GM12878 (cell line): ENCODE measurements at places on chromosomes 7 and 10. TPM values are rescaled to one million over a fixed set of nuclear protein-coding genes. Genes with fewer than 3 reads are reported as not detected.

ATP6V0A4 gene
- not detected in 2 replicates for total RNA-seq

RTKN2 gene
- 0.10 TPM in 1 of 2 replicates, not detected in the other for total RNA-seq

AGMO gene
- not detected in 2 replicates for total RNA-seq

CHRM2 gene
- total RNA-seq, result 0.05 TPM in 1 of 2 replicates, not detected in the other

GRCh38 chr10:80760914-80761371 lies 223.2 kb downstream of the SH2D4B start:
- DNase-seq, result peak; percentile 30
- no peaks in the 10 kb centered on the region for H3K36me3 ChIP-seq
- H3K4me3 ChIP-seq, result no peak overlapping the region
- H3K4me1 ChIP-seq, result no peaks in the 10 kb centered on the region
- no peak overlapping the region for H3K27ac ChIP-seq

- no peaks in the 10 kb centered on the region for H3K4me1 ChIP-seq
- no peaks in the 10 kb centered on the region for H3K36me3 ChIP-seq
- no peak overlapping the region for H3K27ac ChIP-seq
- H3K4me3 ChIP-seq, result no peak overlapping the region
- no peaks in the 10 kb centered on the region for H3K27me3 ChIP-seq
- no peak for DNase-seq
These were observed 37.7 kb upstream of the R3HCC1L start for GRCh38 chr10:98096731-98097130.

DNA sequence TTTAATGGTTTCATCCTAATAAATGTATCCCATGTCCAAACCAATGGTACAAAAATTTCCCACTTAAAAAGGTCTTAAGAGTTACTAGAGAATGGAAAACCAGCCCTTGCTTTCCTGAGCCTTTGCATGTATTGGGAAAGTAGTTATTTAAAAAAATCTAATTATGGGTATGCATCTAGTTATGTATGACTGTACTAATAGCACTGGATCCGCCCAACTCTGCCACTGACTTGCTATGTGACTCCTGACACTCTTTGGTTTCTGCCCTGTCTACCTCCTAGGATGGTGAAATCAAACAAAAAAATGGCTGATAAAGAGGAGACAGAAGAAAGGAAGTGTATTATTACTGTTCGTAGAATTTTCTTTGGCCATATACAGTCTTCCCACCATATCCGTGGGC lies 110.4 kb upstream of the CCDC6 start:
- no peak overlapping the region for H3K27ac ChIP-seq
- no peaks in the 10 kb centered on the region for H3K36me3 ChIP-seq
- no peaks in the 10 kb centered on the region for H3K4me1 ChIP-seq
- DNase-seq, result no peak

- H3K36me3 ChIP-seq, result no peaks in the 10 kb centered on the region
- no peaks in the 10 kb centered on the region for H3K4me1 ChIP-seq
- no peak for DNase-seq
- no peak overlapping the region for H3K27ac ChIP-seq
These were observed 36.0 kb upstream of the GLCCI1 start for GRCh38 chr7:7932553-7932952.

HIP1 gene
- 6.6 and 9.7 TPM in 2 replicates for total RNA-seq

- H3K4me3 ChIP-seq, result no peak overlapping the region
- no peak overlapping the region for H3K27ac ChIP-seq
- H3K4me1 ChIP-seq, result no peaks in the 10 kb centered on the region
- H3K36me3 ChIP-seq, result no peaks in the 10 kb centered on the region
These were observed 110.8 kb downstream of the TMEM178B start for GRCh38 chr7:141184532-141185190.

DNA sequence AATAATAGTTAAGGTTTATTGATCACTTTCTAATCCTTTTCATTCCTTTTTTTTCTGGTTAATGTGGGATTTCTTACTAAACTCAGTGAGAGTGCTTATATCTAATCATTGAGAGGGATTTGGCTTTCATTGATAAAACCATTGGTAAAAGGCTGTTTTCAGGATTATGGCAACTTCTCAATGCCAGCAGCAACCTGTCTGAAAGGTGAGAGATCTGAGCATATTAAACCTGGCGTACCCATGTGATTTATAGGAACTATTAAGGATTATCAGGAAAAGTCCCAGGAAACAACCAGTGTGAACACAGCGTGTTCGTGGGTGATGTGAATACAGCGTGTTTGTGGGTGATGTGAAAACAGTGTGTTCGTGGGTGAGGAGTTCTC lies 65.9 kb downstream of the PDIA4 start:
- no peaks in the 10 kb centered on the region; the same call in 1 of the 2 replicates for H3K27me3 ChIP-seq
- peak overlapping the region; percentile 61 for H3K4me3 ChIP-seq
- H3K27ac ChIP-seq, result no peak overlapping the region
- no peaks in the 10 kb centered on the region for H3K36me3 ChIP-seq

GARIN1A gene
- 0.21 and 0.23 TPM in 2 replicates for total RNA-seq

GRCh38 chr7:13290975-13291374 lies 603.5 kb downstream of the ARL4A start:
- H3K4me1 ChIP-seq, result no peaks in the 10 kb centered on the region
- DNase-seq, result no peak
- H3K36me3 ChIP-seq, result no peaks in the 10 kb centered on the region
- no peaks in the 10 kb centered on the region for H3K27me3 ChIP-seq
- H3K27ac ChIP-seq, result no peak overlapping the region

- no peaks in the 10 kb centered on the region for H3K36me3 ChIP-seq
- H3K27ac ChIP-seq, result no peak overlapping the region
- no peaks in the 10 kb centered on the region for H3K4me1 ChIP-seq
- no peak for DNase-seq
- H3K4me3 ChIP-seq, result no peak overlapping the region
These were observed 319.3 kb upstream of the NRP1 start for GRCh38 chr10:33653584-33654367.

- H3K4me3 ChIP-seq, result peak within 1 kb of the TSS; percentile 41; the same call in 1 of the 2 replicates
- no peaks in the 10 kb centered on the region for H3K4me1 ChIP-seq
- H3K36me3 ChIP-seq, result no peaks in the 10 kb centered on the region
- no peak for DNase-seq
- no peak within 1 kb of the TSS for H3K27ac ChIP-seq
These were observed at the start of gene TET1 for GRCh38 chr10:68560186-68560942. Gene TET1 (plus strand): TSS chr10:68560337. CDS start chr10:68572339, 12,002 bp downstream.

DNA sequence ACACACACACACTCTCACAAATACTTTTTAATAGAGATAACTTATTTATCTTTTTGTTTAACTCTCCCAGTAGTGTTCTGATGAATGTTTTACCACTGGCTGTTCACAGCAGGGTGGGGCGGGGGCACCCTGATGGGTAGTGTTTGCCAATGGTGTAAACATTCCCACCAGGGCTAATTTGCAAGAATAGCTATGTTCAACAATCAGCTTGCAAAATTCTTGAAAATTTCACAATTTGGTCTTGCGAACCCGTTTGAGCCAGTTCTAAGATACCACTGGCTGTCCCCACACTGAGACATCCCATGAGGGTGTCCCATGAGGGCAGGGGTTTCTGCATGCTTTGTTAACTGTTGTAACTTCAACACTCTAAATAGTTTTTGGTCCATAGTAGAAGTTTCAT lies 348.5 kb downstream of the CXCL12 start:
- DNase-seq, result no peak
- 0 out of 2 replicates have a peak, but pooled peaks cover 3% of the 10 kb centered on the region for H3K4me1 ChIP-seq
- no peak overlapping the region for H3K27ac ChIP-seq
- no peaks in the 10 kb centered on the region for H3K36me3 ChIP-seq
- H3K27me3 ChIP-seq, result no peaks in the 10 kb centered on the region
- no peak overlapping the region for H3K4me3 ChIP-seq

DNA sequence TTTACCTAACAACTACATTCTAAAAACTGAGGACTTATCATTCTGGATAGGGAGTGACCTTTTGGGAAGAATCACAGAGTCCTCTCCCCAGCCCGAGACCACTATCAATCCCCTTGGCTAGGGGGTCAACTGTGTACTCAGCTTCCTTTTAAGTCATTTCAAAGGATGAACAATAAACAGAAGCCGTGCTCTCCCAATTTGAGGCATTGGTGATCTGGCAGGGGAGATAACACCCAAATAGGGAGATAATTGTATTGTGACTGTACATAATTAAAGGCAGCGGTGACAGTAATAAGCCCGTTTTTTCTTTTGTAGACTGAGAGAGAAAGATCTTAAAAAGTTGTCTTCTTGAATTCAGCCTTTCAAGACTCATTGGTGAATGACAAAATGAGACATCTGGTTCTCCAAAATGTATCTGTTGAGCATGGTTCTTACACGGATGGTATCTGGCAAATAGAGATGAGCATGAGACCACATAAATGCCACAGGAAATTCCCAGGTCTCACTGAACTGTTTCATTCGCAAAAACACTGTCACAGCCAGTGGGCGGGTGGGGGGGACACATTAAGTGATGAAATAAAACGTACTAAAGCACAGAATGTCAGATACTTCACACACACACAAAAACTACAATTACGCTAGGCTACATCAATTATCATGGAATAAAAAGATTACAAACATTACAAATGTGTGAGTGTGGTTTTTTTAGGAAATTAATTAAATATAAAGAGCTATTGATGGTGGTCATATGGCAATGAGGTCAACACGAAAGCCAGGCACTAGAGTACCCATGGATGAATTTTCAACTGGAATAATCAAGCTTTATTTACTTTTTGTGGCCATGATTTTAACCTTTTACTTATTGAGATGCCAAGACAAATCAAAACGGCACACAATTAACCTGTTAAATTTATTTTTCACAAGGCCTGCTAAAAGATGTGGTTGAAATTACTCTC lies 108.4 kb downstream of the HIPK2 start:
- no peak overlapping the region for H3K27ac ChIP-seq
- no peak overlapping the region for H3K4me3 ChIP-seq
- H3K36me3 ChIP-seq, result no peaks in the 10 kb centered on the region; the same call in 1 of the 2 replicates
- no peaks in the 10 kb centered on the region for H3K27me3 ChIP-seq
- DNase-seq, result no peak

DNA sequence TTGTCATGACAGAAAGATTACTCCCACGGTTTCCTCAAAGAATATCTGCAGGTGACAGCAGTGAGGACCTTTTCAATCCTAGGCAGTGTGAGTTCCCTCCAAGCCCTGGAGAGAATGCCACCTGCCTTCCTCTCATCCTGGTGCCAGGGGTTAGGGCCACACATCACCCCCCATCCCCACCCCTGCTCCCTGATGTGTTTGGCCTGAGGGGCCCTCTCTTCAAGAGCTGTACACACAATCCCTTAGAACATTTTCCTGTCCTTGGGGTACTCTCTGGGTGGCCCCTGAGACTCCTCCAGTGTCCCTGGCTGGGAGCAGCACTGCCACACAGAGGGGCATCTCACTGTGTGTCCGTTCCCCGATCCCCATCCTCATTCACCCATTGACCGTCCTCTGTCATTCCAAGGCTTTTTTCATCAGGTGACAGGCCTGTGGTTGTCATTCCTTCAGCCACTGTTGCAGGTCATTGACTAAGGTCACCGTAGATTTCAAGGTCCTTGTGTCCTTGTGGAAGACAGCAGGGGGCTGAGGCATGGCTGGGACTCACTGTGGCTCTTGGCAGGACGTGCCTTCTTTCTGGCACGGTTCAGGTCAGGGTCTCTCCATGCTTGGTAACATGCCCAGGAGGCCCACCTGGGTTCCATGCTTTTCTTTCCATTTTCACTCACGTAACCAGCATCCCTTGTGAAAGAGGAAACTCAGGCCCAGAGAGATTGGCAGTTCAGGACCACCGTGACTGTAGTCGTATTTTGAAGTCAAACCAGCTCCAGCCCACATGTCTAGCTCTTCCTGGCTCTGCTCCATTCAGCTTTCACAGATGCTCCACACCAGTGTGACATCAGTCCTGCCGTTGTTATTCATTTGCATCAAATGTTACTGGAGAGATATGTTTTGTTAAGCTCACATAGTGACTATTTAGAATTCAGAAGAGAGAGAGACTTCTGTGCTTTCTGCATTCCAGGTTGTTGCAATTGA lies 26.8 kb upstream of the BTBD16 start:
- no peaks in the 10 kb centered on the region for H3K4me1 ChIP-seq
- no peak overlapping the region for H3K4me3 ChIP-seq
- H3K36me3 ChIP-seq, result no peaks in the 10 kb centered on the region
- H3K27me3 ChIP-seq, result 0 out of 2 replicates have a peak, but pooled peaks cover 1% of the 10 kb centered on the region

WAPL gene
- total RNA-seq, result 31.2 and 31.3 TPM in 2 replicates

TMEM270 gene
- not detected in 2 replicates for total RNA-seq

DNA sequence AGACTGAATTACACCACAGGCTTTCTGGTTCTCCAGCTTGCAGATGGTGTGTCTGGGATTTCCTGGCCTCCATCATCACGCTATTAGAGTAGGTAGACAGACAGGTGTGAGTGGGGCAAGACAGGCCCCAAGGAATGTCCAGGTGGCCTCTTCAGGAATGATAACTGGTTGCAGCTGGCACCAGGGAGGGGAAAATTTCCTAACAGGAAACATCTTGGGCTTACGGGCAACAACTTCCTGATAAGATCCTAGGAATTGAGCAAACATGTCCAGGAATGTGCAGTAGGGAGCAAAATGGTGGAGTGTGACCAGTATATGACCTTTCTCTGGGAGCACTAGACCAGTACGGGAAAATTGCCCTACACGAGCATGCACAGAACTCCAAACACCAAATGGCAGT lies 11.3 kb downstream of the XRCC2 start:
- H3K27ac ChIP-seq, result no peak overlapping the region
- no peak overlapping the region for H3K4me3 ChIP-seq
- DNase-seq, result no peak
- peaks cover 9% of the 10 kb centered on the region; the same call in 1 of the 2 replicates for H3K4me1 ChIP-seq

DNA sequence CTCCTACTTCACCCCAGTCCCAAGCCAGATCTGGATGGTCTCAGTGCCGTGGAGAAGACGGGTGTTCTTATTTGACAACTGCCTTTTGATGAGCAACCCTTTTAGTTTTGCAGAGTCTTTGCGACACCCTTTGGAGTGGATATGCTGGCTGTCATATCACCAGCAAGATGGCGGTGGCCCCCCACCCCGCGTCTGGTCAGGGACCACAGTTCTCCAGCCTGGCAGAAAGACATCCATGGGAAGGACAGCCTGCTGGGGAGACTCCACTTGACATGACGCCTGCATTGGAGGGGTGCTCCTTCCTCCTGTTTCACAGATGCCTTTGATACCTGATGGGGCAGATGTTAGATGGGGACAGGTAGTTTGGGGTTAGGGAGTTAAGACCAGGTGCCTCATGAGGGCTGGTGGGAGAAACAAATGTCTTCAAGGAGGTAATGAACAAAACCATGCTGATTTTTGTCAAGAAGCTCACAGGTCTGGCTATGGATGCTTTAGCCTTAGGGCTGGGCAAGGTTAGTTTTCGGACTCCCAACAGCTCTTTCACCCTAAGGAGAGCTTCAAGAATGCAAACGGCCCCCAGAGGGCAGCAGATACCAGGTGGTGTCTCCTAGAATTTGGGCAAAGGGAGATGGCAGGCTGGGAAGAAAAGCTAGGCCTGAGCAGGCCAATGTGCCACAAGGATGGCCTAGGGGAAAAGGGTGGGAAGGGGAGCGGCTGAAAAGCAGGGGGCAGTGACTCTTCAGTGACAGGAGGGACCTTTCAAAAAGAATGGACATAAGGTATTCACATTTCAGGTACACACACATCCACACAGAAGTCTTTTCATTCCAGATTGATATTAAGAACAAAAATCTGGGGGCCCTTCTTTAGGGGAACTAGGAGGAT lies 95.2 kb downstream of the CLEC2L start:
- H3K4me1 ChIP-seq, result no peaks in the 10 kb centered on the region
- no peak overlapping the region for H3K27ac ChIP-seq
- no peak for DNase-seq
- peaks cover 3% of the 10 kb centered on the region; the same call in 1 of the 2 replicates for H3K36me3 ChIP-seq
- no peaks in the 10 kb centered on the region for H3K27me3 ChIP-seq
- H3K4me3 ChIP-seq, result no peak overlapping the region
